ENCODE measurements at places on chromosomes 6 and 20. TPM values are rescaled to one million over a fixed set of nuclear protein-coding genes. Genes with fewer than 3 reads are reported as not detected.

The CLPSL2 gene
- not detected for total RNA-seq

The SCGN gene
- total RNA-seq: not detected

The C20orf141 gene
- total RNA-seq: 0.37 TPM

The RSPO4 gene
- total RNA-seq: not detected

The ZBP1 gene
- total RNA-seq: not detected

The SNX21 gene
- total RNA-seq: 46.2 TPM

The POLR1C gene
- total RNA-seq: 28.4 TPM

The TBXT gene
- not detected for total RNA-seq

The CEP85L gene
- 12.7 TPM for total RNA-seq

The TRIM40 gene
- total RNA-seq: not detected

The LRRC1 gene
- 7.9 TPM for total RNA-seq

The CD40 gene
- total RNA-seq: 5.6 TPM

The TSPO2 gene
- total RNA-seq: not detected

The RIPOR3 gene
- 21.7 TPM for total RNA-seq

The VSX1 gene
- total RNA-seq: not detected

The TNFRSF6B gene
- 0.65 TPM for total RNA-seq

The SRSF12 gene
- 0.09 TPM for total RNA-seq

The ZNF391 gene
- 0.92 TPM for total RNA-seq

The SPEF1 gene
- 0.14 TPM for total RNA-seq

The FGD2 gene
- total RNA-seq: not detected

The C2 gene
- total RNA-seq: 5.4 TPM

The NNAT gene
- 0.14 TPM for total RNA-seq

The EEF1A2 gene
- 3.0 TPM for total RNA-seq

The FILIP1 gene
- total RNA-seq: 0.14 TPM
